ENCODE measurements at places on chromosomes 7 and 10.

GRCh38 chr7:51019191-51019844, 236.6 kb upstream of the GRB10 start:
- DNase-seq: no peak

GRCh38 chr10:8079126-8079525, 24.6 kb downstream of the GATA3 start:
- no peak for DNase-seq

- no peak for DNase-seq
Observed at GRCh38 chr7:79868010-79868409, 266.6 kb upstream of the GNAI1 start.

DNA sequence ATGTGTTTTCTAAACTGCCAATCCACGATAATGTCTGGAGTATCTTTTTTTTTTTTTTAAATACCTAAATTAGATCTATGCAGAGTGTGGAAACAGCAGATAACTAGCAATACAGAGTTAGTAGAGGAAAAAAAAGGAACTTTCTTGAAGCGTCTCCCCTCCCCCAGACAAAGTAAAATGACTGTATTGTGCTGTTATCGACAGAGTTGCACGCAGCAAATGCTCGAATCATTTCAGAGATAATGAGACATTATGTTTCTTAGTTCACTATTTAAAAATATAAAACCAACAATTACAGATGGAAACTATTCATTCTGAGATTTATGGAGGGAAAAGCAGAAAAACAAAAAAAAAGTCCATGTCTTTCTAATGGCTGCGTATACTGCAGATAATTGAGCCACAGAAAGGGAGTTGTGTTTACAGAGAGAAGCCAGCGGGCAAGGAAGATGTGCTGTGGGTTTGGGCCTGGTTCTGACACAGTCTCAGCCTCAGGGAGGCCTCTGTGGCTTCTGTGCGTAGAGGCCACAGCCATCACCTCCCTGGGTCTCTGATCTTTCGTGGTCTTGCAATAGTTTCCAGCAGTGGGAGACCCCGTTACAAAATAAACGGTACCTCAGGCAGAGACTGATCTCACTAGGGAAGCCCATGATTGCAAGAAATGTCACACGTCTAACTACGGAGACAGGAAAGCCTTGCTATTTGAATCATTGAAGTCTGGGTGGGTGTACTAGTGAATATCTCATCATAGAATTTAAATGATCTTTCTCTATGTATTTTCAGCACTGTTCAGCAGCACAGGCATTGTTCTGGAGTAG, 19.1 kb upstream of the KLF6 start:
- DNase-seq: no peak

DNA sequence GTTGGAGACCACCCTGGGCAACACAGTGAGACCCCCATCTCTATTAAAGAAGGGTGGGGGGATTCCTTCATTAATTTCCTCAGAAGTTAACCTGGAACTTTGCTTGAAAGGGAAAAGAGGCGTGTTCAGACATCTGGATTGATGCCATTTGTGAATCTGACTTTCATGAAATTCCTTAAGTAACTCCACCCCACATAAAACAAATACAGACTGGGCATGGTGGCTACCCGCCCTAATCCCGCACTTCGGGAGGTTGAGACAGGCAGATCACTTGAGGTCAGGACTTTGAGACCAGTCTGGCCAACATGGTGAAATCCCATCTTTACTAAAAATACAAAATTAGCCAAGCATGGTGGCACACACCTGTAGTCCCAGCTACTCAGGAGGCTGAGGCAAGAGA, 75.0 kb downstream of the EEPD1 start:
- no peak for DNase-seq
